Renal pelvis (tissue), 12 donors: ENCODE measurements at places on chromosomes 2 and 18. TPM values are rescaled to one million over a fixed set of nuclear protein-coding genes. Genes with fewer than 3 reads are reported as not detected.
A peak's percentile ranks its signal among the peaks of the same experiment; 100 is the strongest.

Gene C2orf66
- polyA plus RNA-seq, result 0.84 TPM

Gene FABP1
- 36.0 TPM for polyA plus RNA-seq

GRCh38 chr2:44983836-44984604 lies 25.2 kb downstream of the SIX2 start:
- DNase-seq, result no peak

- DNase-seq, result peak; percentile 76
These were observed 37.5 kb downstream of the SLC4A3 start for GRCh38 chr2:219664944-219665343.

- no peak for DNase-seq
These were observed 93.9 kb upstream of the LGALSL start for GRCh38 chr2:64359892-64360657.

Gene C2orf81
- 8.4 TPM for polyA plus RNA-seq
